ENCODE measurements at places on chromosomes 2 and 18. TPM values are rescaled to one million over a fixed set of nuclear protein-coding genes. Genes with fewer than 3 reads are reported as not detected.
A peak's percentile ranks its signal among the peaks of the same experiment; 100 is the strongest.

- no peaks in the 10 kb centered on the region for H3K27me3 ChIP-seq
- no peak for DNase-seq
- H3K4me1 ChIP-seq, result no peaks in the 10 kb centered on the region
These were observed 235.6 kb downstream of the SCG2 start for GRCh38 chr2:223366566-223366965.

GRCh38 chr2:231597014-231597611 is 4.4 kb downstream of the TEX44 start:
- H3K36me3 ChIP-seq, result no peaks in the 10 kb centered on the region
- H3K4me3 ChIP-seq, result no peak overlapping the region
- no peaks in the 10 kb centered on the region for H3K27me3 ChIP-seq
- peaks cover 22% of the 10 kb centered on the region for H3K4me1 ChIP-seq
- H3K27ac ChIP-seq, result peak overlapping the region; percentile 88

DNA sequence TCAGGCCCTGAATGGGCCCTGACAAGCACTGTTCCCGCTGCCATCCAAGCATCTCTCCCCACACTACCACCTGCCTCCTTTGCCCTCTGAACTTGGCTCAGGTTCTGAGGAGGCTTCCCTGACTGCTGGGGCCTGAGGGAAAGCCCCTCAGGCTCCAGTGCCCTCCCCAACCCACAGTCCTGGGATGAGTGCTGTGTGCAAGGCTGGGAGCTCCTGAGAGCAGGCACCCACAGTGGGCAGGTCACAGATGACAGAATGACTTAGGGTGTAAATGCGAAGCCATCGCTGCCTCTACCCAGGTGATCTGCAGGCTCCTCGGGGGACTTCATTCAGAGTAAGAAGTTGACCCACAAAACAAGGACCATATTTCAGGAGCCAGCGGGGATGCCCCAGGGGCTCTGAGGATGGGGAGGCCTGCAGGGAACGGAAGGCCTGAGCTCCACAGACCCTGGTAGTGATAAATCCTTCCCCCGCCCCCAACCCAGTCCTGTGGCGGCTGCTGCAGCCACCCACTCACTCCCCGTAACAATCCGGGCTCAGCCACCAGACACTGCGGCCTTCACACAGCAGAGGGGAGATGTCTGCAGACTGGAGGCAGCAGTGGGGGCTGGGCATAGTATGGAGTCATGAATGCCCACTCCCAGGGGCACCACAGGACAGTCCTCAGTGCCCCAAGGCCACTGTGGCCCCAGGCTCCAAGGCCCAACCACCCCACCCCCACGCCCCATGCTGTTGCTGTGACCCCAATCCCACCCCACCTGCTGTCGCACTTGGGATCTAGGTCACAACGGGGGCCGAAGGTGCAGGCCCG is 8.9 kb downstream of the BIN1 start:
- DNase-seq, result no peak
- H3K27me3 ChIP-seq, result no peaks in the 10 kb centered on the region
- peaks cover 93% of the 10 kb centered on the region for H3K4me1 ChIP-seq
- no peak overlapping the region for H3K4me3 ChIP-seq
- peaks cover 28% of the 10 kb centered on the region for H3K36me3 ChIP-seq
- H3K27ac ChIP-seq, result peak overlapping the region; percentile 91

DNA sequence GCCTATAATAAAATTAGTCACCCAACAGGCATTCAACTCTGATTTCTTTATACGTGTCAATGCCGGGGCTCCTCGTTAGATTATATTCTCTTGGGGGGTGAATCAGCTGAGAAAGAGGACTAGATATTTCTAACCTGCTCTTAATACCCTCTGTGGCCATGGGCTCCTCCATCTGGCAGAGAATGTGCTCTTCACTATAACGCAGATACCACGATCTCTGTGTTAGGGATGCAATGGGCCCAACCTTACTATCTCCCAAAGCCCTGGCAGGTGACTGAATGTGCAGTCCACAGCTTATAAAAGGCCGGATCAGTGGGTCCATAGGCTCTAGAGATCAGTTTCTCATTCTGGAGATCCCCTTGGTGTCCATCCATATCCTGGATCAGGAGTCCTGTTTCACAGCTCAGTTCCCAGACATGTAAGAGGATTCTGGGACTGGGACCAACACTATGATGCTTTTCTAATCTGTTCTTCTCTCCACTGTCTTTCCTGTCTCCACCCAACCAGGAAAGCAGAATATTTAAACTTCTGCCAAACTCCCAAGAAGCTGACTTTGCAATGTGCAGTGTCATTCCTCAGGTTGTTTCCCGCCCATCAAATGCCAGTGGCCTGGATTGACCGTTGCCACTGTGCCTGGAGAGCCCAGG is 71.4 kb upstream of the CELF4 start:
- H3K36me3 ChIP-seq, result no peaks in the 10 kb centered on the region
- DNase-seq, result peak; percentile 61
- no peak overlapping the region for H3K27ac ChIP-seq

DNA sequence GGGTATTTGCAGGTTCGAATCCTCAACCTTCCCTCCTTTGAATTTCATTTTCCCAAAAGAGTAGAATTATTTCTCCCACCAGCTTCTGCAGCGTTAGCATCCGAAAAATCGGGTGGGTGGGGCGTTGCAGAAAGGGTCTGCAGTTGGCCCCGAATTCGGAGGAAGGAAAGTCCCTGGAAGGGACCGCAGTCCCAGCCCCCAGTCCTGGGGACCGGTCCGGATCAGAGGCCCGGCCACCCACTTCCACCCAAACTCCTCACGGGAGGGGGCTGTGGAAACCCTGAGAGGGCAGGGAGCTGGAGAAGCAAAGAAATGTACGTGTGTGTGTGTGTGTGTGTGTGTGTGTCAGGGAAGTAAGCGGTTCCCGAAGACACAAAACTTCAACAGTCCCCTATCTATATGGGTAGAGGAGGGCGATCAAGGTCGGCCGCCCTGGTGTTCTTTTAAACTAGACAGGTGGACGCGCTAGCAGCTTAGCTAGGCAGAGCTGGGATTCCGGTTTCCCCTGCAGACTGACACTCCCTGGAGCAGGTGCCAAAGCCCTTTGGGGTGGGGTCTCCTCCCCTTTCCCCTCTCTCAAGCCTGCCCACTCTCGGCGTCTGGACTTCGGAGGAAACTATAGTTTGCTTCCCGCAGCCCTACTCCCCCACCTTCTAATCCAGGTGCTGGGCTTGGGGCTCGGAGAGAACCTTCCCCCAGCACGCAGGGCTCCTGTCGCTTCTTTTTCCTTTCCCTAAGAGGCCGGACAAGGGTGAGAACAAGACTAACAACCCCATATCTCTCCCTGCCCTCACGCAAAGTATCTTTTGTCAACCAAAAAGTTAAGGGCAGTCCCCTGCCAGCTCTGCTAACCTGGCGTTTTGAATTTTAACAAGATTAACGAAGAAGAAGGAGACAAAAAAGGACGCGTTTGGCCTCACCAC is 4.8 kb upstream of the ONECUT2 start:
- DNase-seq, result no peak
- H3K27ac ChIP-seq, result no peak overlapping the region
- H3K27me3 ChIP-seq, result peaks cover 79% of the 10 kb centered on the region

DNA sequence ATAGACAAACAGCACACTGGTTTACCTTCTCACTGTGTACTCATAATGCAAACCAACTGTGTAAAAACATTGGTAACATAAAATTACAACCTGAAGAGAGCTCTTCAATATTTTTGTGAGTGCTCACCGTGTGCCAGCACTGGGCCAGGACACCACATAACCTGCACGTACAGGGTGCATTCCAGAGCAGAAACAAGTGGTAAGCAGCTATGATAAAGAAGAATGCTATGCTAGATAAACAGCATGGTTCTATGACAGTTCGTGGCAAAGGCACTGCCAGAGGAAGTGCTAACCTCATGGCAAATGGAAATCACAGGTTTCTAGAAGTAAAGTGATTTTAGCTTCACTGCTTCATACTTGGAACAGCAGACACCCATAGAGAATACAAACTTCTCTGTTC is 343.5 kb downstream of the MTX2 start:
- no peak for DNase-seq
- H3K4me1 ChIP-seq, result peaks cover 3% of the 10 kb centered on the region
- H3K27ac ChIP-seq, result no peak overlapping the region
- no peaks in the 10 kb centered on the region for H3K27me3 ChIP-seq

GRCh38 chr2:151192681-151193080 is 69.0 kb downstream of the RBM43 start:
- no peak overlapping the region for H3K27ac ChIP-seq
- H3K4me3 ChIP-seq, result no peak overlapping the region
- no peak for DNase-seq

DNA sequence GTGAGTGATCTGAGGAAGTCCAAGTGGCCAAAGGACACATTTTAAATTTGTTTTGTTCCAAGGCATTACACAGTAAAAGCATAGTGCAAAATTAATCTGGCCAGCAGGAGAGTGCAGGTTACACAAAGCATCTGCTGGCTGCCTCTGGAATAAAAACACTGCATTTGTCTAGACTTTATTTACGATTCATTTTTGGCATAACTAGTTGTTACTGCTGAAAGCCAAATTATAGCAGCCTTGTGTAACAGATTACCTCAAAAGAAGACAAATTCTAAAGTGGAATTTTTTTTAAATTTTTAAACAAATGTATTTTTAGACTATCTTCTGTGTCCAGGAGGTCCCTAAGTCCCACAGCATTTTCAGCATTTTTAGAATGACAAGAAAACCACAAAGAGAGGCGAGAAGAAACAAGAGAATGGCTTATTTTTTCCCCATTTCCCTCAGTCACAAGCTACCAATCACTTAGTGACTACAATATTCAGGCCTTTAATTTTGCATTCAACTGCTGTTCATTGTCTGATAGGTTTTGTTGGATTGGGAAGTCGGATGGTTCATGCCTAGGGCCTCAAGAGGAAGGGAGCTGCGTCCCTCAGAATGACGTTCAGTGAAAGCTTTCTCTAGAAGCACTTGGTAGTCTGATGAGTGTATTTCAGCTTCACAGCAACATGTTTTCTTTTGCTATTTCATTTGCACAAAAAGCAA is 46.0 kb downstream of the TMEFF2 start:
- H3K36me3 ChIP-seq, result no peaks in the 10 kb centered on the region
- peak; percentile 89 for DNase-seq
- peak overlapping the region; percentile 62 for H3K27ac ChIP-seq
- H3K4me1 ChIP-seq, result peaks cover 6% of the 10 kb centered on the region
- no peaks in the 10 kb centered on the region for H3K27me3 ChIP-seq
- no peak overlapping the region for H3K4me3 ChIP-seq

GRCh38 chr2:182509216-182509615 is 82.4 kb upstream of the PDE1A start:
- H3K27ac ChIP-seq, result no peak overlapping the region
- H3K4me3 ChIP-seq, result no peak overlapping the region
- no peaks in the 10 kb centered on the region for H3K4me1 ChIP-seq
- H3K36me3 ChIP-seq, result no peaks in the 10 kb centered on the region
- no peaks in the 10 kb centered on the region for H3K27me3 ChIP-seq

GRCh38 chr2:231614559-231615057 is 21.9 kb downstream of the TEX44 start:
- H3K4me3 ChIP-seq, result peak overlapping the region; percentile 50
- no peaks in the 10 kb centered on the region for H3K36me3 ChIP-seq
- H3K27me3 ChIP-seq, result no peaks in the 10 kb centered on the region
- peaks cover 52% of the 10 kb centered on the region for H3K4me1 ChIP-seq

- peaks cover 9% of the 10 kb centered on the region for H3K27me3 ChIP-seq
- H3K4me3 ChIP-seq, result no peak overlapping the region
- no peak overlapping the region for H3K27ac ChIP-seq
- peaks cover 74% of the 10 kb centered on the region for H3K4me1 ChIP-seq
These were observed 18.7 kb upstream of the ATOH8 start for GRCh38 chr2:85734942-85735608.

- no peaks in the 10 kb centered on the region for H3K27me3 ChIP-seq
- peak; percentile 52 for DNase-seq
- H3K4me3 ChIP-seq, result no peak overlapping the region
- H3K27ac ChIP-seq, result peak overlapping the region; percentile 31
- peaks cover 8% of the 10 kb centered on the region for H3K4me1 ChIP-seq
These were observed 329.5 kb upstream of the CHAC2 start for GRCh38 chr2:53438100-53438499.

- no peak for DNase-seq
- H3K4me3 ChIP-seq, result no peak overlapping the region
- H3K27ac ChIP-seq, result no peak overlapping the region
These were observed 61.9 kb downstream of the DTNA start for GRCh38 chr18:34771958-34772357.

DNA sequence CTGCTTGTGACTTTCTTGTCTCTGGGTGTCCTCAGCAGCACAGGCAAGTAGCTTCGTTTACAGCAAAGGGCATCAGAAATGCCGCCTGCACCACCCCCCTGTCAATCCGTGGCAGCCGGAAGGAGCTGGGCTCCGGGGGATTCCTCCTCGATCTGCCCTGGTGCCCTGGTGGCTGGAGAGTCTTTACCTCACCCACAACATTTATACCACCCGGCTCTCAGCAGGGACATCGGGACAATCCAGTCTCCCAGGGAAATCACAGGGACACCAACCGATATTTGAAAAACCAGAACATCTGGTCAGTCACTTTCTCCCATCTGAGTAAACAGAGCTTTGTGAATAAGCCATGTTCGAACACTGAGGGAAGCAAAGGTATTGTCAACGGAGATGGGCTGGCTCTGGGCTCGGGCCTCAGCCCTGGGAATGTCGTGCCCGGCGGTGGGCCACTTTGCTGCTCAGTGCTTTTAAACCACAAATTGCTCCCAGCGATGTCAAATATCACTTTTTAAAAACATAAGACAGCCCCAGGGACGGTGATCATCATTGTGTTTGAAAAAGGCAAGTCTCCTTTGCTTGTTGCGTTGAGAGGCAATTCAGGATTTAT is 210.0 kb upstream of the SALL3 start:
- no peak for DNase-seq
- no peak overlapping the region for H3K27ac ChIP-seq
- H3K27me3 ChIP-seq, result peaks cover 36% of the 10 kb centered on the region
- H3K4me3 ChIP-seq, result no peak overlapping the region

- H3K27ac ChIP-seq, result no peak overlapping the region
- no peaks in the 10 kb centered on the region for H3K4me1 ChIP-seq
- no peak overlapping the region for H3K4me3 ChIP-seq
- no peaks in the 10 kb centered on the region for H3K27me3 ChIP-seq
These were observed 168.7 kb downstream of the ZNF804A start for GRCh38 chr2:184767059-184767458.

DNA sequence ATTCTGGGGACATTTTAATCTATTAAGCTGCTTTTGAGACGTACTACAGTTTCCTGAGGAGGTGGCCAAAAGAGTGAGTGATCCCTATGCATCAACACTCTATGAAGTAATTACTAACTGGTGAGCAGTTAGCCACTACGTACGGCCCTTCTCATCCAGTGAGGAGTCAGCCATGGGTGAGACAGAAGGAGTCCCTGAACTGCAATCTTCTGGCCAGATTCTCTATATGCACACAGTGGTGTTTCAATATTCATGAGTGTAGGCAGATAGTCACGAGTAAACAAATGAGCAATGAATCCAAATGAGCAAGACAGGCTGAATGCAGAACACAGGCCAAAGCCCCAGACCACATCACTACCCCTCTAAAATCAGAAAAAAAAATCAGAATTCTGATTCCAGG is 29.8 kb upstream of the TMEM214 start:
- H3K4me3 ChIP-seq, result no peak overlapping the region
- no peaks in the 10 kb centered on the region for H3K36me3 ChIP-seq
- DNase-seq, result no peak
- H3K4me1 ChIP-seq, result no peaks in the 10 kb centered on the region

- no peaks in the 10 kb centered on the region for H3K27me3 ChIP-seq
- H3K27ac ChIP-seq, result no peak overlapping the region
- H3K4me3 ChIP-seq, result no peak overlapping the region
- no peaks in the 10 kb centered on the region for H3K36me3 ChIP-seq
- no peak for DNase-seq
These were observed 134.9 kb upstream of the CHAC2 start for GRCh38 chr2:53632714-53633113.

The CGREF1 gene
- 6.2 TPM for polyA plus RNA-seq

The KCNE4 gene
- polyA plus RNA-seq, result 8.0 TPM

The EN1 gene
- polyA plus RNA-seq, result 6.6 TPM

Data from muscle of leg (tissue), 16 donors.